Suppressor macrophage (primary cell): ENCODE measurements at places on chromosomes 4 and X.

DNA sequence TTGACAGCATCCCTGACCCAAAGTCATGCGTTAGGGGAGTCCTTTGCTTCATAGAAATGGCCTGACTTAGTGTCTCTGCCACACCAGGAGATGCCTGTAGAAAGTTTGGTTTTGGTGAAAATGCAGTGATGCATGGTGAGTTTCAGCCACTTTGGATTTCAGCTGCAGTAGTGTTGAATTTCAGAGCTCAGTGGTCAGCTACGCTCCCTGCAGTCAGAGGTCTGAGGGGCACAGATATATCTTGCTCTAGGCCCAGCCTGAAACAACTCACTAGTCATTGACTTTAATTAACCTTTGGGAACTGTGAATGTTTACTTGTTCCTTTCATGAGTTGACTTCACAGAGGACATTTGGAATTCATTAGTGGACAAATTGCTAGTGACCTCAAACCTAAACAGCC, 17.5 kb downstream of the RBMX2 start:
- no peak for DNase-seq

DNA sequence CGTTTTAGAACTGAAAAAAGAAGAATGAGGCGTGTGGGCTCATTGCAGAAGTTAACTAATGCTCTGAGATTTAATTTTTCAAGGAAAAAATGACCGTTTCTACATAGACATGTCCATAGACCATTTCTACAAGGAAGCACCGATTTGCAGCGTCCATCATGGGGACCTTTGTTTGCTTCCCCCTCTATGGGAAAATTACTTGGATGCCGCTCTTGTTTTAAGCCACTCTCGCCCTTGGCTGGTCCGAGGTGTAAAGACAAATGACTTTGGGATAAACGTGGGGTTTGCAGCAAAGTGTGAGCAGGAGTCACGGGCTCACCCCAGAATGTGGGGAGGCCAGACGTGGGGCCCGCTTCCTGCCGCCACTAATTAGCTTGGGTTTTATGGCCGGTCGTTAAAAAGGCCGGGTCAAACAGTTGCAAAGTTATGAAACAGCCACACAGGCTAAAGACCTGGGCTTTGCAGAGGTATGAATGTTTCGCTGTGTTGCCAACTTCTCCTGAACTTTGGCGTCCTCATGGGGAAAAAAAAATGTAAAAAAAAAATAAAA, 235.9 kb downstream of the SHOX start:
- no peak for DNase-seq

GRCh38 chrX:150767475-150768131, 74.4 kb downstream of the MTMR1 start:
- DNase-seq, result peak; percentile 75

DNA sequence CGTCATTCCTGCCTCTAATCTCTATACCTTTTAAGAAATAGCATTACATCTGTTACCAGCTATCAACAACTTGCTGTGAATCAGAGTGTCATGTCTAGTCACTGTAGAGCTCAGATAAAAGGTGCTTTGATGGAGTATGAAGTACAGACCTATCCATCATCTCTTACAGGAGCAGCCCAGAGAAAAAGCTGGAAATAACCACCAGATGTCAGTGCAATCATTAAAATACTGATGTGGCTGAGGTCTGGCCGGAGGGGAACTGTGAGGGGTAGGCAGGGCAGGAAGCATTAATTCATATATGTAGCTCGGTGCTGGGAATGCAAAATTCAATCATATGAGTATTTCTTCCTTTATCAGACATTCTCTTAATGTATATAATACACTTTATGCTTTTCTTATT, 100.6 kb downstream of the AKAP4 start:
- DNase-seq, result peak; percentile 5

DNA sequence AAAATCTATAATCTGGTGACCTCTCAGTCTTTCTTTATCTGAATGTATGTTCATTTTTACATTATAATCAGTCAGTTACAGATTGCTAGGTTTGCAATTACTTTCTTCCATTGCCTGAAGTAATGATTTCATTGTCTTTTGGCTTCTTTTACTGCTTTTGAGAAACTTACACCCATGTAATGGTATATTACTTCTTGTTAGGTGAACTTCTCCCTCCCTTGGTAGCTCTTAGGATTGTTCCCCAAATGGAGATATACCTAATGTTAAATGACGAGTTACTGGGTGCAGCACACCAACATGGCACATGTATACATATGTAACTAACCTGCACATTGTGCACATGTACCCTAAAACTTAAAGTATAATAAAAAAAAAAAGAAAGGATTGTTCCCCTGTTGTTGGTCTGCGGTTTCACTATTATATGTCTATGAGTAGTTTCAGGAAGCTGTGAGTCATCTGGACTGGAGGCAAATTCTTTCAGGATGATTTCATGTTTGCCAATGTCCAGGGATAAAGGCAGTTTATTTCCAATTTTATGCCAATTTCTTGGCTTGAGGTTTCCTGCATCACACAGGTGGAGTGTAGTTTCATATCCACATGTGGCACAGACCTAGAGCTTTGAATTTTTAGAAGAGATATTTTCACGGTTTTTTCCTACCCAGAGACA, 21.8 kb downstream of the SPANXC start:
- DNase-seq, result no peak

DNA sequence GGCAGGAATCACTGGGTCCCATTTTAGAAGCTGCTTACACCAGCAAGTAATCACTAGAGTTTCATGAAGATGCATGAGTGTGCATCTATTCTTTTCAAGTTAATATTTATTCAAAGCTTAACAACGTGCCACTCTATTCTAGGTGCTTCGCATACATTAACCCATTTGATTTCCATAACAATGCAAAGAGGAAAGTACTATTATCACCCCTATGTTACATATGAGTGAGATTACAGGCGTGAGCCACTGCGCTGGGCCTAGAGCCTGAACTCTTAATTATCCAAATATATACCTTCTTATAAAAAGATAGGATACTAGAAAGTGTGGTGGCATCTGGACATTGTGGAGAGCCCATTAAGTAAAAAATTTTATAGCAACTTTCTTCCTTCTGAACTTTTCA, 65.4 kb downstream of the CXCL13 start:
- no peak for DNase-seq

DNA sequence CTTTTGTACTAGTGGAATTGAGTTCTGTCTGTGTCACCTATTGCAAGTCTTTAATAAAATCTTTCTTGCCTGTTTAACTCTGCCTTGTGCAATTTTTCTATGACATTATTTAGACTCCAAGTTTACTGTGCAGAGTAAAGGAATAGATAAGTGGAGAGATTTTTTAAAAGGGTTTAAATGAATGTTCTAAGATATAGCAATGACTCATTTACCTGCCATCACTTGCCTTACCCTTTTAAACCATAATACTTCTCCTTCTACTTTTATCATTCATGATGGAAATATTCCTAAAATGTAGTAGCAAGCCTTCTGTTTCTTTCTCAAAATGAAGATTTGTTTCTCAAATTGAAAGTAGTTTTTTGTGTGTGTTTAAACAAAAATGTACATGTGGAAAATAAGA, 782.8 kb upstream of the MAGEB2 start:
- DNase-seq, result no peak

GRCh38 chrX:132270021-132270420, 50.8 kb upstream of the RAP2C start:
- DNase-seq, result no peak

DNA sequence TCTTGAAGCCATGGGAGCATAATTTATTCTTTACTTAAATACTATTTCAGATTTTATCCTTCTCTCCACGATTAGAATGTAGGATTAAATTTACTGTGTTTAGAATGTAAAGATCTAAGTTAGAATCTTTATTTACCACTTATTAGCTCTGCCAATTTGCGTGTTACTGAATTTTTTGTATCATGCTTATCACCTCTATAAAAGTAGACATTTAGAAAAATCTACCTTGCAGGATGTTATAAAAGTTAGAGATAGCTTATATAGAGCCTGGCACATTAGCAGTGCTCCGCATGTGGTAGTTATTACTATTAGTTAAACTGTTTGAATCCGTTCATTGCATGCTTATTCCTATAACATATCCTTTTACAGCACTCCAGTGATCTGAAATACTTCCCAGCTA, 97.9 kb downstream of the BANK1 start:
- DNase-seq, result no peak

GRCh38 chrX:41543025-41543424, 95.9 kb downstream of the NYX start:
- DNase-seq, result no peak

DNA sequence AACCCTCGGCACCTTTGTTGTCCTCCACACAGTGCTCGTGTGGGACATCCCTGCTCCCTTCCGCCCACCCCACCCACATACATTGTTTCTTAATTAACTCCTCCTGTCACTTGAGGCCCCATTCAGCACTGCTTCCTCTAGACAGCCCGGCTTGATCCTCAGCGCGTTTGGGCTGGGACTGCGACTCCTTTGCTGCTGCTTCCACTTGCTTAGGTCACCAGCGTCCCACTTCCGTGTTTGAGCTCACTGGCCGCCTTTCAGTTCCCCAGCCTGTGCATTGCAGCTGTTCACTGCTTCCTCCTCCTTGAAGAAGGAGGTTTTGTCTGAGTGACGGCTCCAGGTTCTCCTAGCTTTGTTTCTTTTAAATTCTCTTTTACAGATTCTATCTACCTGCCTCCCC, 16.1 kb downstream of the RNF4 start:
- peak; percentile 91 for DNase-seq

GRCh38 chr4:8837181-8837841, 34.3 kb downstream of the HMX1 start:
- no peak for DNase-seq

GRCh38 chr4:80452768-80453167, 117.2 kb downstream of the CFAP299 start:
- no peak for DNase-seq

- DNase-seq, result no peak
These were observed 72.0 kb downstream of the TMEM144 start for GRCh38 chr4:158282252-158282651.

- no peak for DNase-seq
These were observed 49.9 kb downstream of the APBB2 start for GRCh38 chr4:41164405-41164804.

GRCh38 chr4:166655705-166656104, 578.6 kb downstream of the SPOCK3 start:
- DNase-seq, result no peak

GRCh38 chrX:121958886-121959285, 911.5 kb downstream of the GLUD2 start:
- DNase-seq, result no peak

- DNase-seq, result no peak
These were observed 13.0 kb downstream of the HCFC1 start for GRCh38 chrX:153958605-153959004.

DNA sequence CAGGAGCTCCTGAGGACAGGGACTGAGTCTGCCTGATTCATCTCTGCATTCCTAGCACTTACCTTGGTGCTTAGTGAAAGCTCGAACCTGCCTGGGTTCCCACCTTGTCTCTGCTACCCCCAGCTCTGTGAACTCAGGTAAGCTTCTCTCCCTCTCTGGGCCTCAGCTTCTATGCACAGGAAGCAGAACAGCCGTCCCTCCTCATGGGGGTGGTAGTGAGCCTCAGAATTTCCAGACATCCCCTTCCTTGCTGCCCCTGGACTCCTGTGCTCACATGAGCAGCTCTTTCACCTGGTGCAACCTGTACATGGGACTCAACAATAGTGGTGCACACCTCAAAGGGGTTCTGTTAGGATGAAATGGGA, 50.8 kb downstream of the HTRA3 start:
- DNase-seq, result peak; percentile 6

DNA sequence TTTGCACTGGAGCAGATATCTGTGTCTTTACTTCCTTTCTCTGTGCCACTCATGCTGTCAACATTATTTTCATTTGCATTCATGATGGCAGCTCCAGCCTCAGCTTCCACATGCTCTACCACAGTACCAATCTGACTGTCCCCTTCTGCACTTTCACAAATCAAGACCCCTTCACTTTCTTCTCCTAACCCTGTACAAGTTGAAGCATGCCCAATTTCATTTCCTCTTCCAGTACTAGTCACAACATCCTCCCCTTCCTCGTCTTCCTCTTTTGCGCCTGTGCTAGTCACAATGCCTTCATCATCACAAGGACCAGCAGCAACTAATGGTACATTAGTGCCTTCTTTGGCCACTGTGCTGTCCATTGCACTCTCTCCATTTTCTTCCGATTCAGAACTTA, 26.5 kb downstream of the BOD1L1 start:
- DNase-seq, result peak; percentile 70

GRCh38 chrX:9829308-9830267, 43.4 kb downstream of the SHROOM2 start:
- DNase-seq, result no peak

DNA sequence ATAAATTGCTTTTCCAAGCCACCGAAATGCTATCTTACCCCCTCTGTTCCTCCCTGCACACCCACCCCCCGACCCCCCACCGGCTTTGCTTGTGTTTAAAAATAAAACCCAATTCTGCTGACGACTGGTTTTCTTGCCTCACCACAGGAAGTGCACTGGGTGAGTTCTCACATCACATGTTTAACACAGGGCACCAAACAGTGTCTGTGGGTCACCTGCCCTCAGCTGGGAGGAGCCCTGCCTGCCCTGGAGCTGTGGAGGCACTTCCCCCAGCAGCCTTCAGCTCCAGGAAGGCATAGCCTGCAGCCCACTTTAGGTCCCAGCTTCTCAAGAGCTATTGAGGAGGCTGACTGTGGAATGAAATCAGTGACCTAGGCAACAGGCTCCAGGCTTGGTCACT, 8.8 kb downstream of the TMEM255A start:
- peak; percentile 15 for DNase-seq

DNA sequence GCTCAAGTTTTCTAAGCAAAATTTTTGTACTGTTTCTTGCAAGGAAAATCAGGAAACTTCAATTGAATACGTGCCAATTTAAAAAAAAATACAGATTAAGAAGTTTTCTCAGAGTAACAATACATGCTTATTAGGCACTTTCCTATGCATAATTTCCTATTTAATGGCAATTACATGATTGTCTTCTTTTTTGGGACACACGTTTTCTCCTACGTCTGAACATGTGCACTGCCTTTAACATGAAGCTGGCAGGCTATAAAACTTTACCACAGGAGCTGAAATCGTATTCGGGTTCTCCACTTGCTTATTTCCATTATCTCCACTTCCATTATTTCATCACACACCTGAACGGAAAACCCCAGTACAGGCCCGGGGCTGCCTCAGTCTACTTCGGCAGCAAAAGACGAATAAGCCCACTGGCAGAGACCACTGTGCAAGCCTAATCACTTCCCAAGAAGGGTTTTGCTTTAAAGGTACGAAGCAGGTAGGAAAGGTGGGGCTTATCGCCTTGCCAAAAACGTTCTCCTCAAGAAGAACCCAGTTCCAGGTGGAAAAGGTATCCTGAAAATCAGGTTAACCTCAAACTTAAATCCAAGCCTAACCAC, 575 bp downstream of the RCHY1 start:
- peak; percentile 17 for DNase-seq

DNA sequence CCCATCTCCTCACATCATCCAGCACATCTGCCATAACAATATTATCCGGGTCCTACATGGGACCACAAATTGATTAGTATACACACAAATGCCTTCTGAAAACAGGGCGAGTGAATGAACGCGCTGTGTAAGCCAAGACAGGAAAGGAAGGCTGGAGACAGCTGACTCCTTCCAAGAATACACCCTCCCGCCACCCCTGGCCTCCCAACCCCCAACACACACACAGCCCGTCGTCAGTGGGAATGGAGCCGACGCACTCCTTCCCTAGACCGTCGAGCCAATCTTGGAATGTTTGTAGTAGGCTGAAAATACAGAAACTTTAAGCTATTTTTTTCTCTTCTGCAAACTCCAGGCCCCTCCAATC, 319 bp upstream of the MAGEH1 start:
- no peak for DNase-seq

GRCh38 chrX:40877887-40878286, 142.5 kb upstream of the MED14 start:
- peak; percentile 39 for DNase-seq
